Kidney tubule cell (primary cell): ENCODE measurements at places on chromosomes 13 and 19.

GRCh38 chr13:49421391-49421790 lies 22.5 kb downstream of the CAB39L start:
- no peak for DNase-seq

GRCh38 chr13:104315606-104316005 lies 1249.4 kb upstream of the SLC10A2 start:
- DNase-seq: peak; percentile 99

DNA sequence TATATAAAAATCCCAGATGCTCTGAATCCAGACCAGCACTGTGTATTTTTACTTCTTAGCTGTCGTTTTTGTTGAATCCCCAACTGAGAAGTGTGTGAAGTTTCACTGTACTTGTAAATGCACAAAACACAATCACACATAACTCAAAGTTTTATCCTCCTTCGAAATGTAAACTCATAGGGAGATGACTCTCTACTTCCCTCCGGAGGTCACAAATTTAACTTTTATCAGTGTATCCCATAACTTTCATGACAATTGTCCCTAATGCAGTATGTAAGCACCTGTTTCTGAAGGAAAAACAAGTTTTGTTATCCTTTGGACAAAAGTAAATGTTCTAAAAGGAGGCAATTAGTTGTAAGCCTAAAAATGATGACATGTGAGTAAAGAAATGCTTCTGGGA lies 665.0 kb upstream of the SLITRK6 start:
- DNase-seq: no peak

- no peak for DNase-seq
These were observed 5.9 kb downstream of the DAND5 start for GRCh38 chr19:12975221-12975741.

DNA sequence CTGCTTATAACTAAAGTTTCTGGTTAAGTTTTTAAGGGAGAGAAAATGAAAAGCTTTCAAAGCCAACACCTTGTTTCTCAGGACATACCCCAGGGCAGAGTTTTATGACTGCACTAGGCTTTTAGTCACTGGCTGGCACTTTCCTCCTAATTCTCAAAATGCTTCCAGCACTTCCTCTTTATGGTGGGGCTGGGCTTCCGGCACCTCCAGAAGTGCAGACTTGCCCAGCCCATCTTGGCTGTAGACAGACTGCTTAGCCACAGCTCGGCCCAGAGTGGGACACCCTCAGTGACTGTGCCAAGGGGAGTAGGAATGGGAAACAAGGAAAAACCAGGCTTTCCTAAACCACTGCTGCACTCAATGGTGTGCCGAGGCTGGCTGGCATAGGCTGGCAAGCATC lies 23.2 kb upstream of the GTF3A start:
- DNase-seq: peak; percentile 8

- DNase-seq: peak; percentile 99
These were observed 5.4 kb upstream of the PLAUR start for GRCh38 chr19:43675269-43675879.

GRCh38 chr13:111847964-111848363 lies 219.0 kb upstream of the SOX1 start:
- DNase-seq: no peak

DNA sequence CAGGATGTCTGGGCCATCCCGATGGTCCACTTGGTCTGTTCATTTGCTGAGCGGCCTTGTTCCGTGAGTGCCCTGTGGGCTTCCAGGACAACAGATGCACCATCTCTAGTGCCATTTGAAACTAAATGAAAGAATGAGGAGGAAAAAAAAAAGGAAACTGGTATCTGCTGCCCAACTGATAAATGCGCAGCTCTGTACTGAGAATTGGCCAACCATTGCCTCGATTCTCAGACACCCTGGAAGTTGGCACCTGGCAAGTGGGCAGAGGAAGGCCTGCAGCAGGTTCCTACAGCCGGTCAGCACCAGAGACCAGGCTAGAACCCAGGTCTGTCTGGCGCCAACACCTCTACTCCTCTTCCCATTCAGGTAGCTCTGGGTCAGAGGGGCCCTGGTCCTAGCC lies 18.9 kb downstream of the SLC7A1 start:
- no peak for DNase-seq

DNA sequence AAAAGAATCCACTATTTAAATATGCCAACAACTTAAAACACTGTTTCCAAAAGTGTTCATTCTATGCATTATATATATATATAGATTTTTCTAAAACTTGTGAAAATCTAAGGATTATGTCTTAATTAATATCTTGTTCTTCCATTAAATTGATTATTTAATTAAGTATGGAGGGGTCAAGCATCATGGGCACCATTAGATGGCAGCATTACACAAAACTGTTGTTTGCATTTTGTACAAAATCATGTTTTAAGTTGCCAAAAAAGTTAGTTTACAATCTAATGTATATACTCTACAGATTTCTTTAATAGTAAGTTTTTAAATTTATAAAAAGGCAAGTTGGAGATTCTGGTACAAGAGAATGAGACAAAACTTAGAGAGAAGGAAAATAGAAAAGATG lies 213.2 kb upstream of the EDNRB start:
- no peak for DNase-seq

- peak; percentile 72 for DNase-seq
These were observed 235.1 kb upstream of the MIR17HG start for GRCh38 chr13:91112201-91112923.

- no peak for DNase-seq
These were observed 11.2 kb upstream of the AKAP8 start for GRCh38 chr19:15390814-15391213.

GRCh38 chr13:113367771-113368170 lies 3.8 kb upstream of the GRTP1 start:
- DNase-seq: no peak

DNA sequence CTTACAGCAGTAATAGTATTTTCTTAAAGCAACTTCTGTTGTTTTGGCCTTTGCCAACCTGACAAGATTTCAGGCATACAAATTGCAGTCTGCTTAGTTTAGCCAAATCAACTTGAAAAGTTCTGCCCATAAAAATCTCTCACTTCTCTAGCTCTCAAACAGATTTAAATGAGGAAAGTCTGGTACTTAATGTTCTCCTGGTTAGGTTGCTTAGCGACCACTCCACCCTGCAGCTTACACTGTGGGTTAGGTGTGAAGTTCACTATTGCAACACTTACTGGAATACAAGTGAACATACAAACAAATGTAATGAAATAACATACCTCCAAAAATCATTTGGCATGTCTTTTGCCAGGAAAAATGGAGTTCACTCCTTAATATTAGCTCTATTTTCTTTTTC lies 178.7 kb upstream of the PCDH9 start:
- DNase-seq: no peak

DNA sequence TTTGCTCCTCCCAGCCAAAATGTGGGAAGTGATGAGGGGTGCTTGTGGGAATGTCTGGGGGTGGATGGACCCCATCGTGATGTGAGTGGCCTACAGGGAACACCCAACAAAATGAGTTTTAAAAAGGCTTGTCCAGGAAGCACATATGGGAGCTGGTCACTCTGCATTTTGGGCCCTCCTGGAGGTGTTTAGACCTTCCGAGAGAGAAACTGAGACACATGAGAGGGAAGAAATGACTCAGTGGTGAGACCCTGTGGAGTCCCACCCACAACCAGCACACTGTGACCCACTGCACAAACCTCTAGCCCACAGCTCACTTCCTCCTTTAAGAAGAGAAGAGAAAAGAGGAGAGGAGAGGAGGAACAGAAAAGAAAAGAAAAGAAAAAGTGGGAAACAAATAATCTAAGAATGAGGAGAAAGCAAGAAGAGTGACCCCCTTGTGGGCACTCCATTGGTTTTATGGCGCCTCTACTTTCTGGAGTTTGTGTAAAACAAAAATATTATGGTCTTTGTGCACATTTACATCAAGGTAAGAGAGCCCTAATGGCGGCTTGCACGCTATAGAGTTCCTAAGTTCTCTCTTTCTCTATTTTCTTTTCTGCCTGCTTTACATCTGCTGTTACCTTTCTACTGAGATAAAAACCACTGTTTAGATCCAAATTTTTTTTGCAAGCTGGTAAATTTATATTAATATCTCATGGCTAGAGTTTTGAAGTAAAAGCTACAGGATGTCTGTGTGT lies 13.3 kb upstream of the LILRB1 start:
- DNase-seq: no peak

DNA sequence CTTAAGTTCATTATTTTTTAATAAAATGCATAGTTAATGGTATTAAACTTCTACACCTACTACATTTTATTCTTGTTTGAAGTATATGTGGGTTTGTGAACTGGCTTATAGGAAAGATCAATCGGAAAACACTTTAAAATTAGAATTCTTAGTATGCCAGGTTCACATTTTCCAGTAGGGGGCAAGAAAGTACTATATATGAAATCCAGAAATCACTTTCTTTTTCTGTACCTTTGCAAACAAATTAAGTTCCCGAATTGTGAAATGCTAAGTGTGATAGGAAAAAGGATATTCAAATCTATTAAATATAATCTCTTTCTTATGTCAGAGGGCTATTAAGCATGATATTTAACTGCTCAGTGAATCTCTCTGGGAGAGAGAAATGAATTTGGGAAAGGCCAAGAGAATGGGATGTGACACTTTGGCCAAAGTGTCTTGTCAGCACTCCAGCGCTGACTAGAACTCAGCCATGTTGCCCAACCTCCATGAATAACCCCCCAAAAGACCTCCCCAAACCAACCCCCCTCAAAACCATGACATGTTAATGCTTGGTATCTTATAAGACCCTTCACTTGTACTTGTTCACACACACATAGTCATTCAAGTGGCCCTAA lies 122.6 kb upstream of the SLC10A2 start:
- peak; percentile 58 for DNase-seq

DNA sequence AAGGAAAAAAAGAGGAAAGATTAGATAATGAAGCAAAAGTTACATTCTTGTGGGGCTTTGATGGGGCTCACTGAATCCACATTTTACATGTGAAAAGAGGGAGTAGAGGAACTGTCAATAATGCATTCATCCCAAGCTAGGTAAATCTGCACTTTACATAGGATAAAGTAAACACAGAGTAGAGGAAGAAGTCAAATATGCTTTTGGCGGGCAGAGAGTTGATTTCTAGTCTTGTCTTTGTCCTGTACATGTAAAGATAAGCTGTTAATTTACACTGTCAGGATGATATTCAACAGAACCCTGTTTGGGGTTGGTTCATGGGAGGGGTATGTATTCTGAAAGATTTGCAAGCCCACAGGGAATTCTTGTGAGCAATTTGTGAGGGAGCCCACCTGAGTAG lies 18.0 kb upstream of the TNFRSF19 start:
- DNase-seq: no peak

DNA sequence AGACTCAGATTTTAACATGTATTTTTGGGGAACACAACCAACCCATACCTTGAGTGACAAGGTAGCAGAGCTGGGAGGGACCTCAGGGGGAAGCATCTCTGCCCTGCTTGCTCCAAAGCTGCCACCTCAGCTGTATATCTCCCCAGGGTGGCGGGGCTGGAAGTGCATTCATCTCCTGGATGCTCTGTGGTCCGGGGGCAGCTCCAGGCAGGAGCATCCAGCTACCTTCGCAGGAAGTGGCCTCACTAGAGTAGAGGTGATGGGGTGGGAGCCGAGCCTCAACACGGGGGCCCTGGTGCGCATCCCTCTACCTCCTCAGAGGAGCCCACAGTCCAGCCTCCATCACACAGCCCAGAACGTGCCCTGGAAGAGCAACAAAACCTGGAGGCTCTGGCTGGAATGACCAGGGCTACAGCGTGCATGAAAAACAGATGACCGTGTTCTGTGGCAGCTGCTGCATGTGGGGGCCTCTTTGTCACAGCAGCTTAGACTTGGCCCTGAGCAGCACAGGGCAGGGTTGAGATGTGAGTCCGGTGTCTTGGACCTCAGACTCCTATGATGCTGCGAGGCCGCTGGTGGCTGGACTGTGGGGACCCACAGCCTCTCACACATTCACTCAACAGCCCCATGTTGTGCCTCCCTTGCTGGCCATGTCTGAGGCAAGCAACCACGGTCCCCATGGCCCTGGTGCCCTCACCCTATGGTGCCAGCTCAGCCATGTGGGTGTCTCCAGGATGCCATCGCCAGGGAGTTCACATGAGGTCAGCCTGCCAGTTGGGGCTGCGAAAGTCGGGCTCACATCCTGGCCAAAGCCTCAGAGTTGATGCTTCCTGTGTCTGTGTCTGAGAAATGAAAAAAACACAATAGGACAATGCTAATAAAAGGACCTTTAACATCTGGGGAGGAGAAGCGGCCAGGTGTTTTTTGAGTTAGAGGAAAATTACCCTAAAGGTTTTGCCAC lies 17.1 kb upstream of the GAS6 start:
- peak; percentile 42 for DNase-seq

GRCh38 chr19:37654118-37654517 lies 1.1 kb downstream of the ZFP30 start:
- peak; percentile 1 for DNase-seq

DNA sequence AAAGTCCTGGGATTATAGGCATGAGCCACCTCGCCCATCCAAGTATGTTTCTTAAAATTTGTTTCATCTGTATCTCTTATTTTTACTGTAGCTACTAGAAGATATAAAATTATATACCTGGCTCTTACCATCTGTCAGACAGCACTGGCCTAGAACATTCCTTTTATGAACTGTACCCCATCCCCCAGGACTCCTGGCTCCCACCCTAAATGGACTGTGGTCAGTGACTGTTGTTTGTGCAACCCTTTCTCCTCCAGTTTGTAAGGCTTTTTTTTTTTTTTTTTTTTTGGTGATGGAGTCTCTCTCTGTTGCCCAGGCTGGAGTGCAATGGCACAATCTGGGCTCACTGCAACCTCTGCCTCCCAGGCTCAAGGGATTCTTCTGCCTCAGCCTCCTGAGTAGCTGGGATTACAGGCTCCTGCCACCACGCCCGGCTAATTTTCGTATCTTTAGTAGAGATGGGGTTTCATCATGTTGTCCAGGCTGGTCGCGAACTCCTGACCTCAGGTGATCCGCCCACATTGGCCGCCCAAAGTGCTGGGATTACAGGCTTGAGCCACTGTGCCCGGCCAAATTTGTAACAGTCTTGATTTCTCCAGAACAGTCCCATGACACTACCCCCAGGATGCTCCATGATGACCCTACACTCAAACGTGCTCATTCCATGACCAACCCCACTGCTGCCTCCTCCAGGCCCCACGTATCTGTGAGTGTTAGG lies 2.5 kb downstream of the NDUFA3 start:
- no peak for DNase-seq

DNA sequence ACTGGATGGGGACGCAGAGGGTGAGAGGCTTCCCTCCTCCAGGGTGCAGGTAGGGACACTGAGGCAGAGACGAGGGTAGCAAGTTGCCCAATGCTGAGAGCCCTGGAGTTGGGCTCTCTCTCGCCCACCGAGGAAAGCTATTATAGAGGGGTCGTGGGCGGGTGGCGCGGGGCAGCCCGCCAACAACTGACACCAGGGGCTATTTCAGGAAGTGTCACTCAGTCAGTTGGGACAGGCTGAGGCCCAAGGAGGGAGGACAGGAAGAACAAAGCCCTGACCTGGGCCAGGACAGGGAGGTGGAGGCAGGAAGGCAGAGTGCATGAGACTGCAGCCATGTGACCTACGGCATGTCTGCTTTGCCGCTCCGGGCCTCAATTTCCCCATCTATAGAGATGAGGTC lies 29.9 kb downstream of the TINCR start:
- no peak for DNase-seq

GRCh38 chr19:43784981-43785808 lies 4.4 kb upstream of the KCNN4 start:
- DNase-seq: peak; percentile 72

- DNase-seq: no peak
These were observed 7.4 kb downstream of the MED26 start for GRCh38 chr19:16620584-16620983.
